Kidney (tissue), 22 donors: ENCODE measurements at places on chromosomes 12 and 14. TPM values are rescaled to one million over a fixed set of nuclear protein-coding genes. Genes with fewer than 3 reads are reported as not detected.

The KRT6A gene
- polyA plus RNA-seq, result not detected

The FGF23 gene
- polyA plus RNA-seq, result not detected

The NANOG gene
- polyA plus RNA-seq, result not detected

DNA sequence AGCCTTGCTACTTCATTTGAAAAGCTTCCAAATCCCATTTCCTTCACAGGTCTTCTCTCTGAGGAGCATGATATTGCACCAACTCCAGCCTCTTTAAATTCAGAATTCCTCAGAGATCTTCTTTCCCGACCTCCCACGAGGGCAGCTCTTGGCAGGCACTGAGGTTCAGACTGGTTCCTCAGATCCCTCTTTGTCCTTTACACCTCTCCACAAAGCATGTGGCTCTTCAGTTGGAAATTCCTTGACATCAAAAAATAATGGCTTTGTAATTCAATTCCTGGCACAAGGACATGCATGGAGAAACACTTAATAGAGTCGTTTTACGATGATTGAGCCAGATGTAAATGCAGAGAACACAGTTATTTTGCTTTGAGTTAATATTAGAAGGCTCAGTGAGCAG is 63.2 kb upstream of the TMX1 start:
- peak; percentile 39 for DNase-seq

GRCh38 chr12:88153959-88154358 is 11.9 kb downstream of the TMTC3 start:
- peak; percentile 46 for DNase-seq

GRCh38 chr14:68124979-68125731 is 305.6 kb downstream of the RAD51B start:
- no peak for DNase-seq

DNA sequence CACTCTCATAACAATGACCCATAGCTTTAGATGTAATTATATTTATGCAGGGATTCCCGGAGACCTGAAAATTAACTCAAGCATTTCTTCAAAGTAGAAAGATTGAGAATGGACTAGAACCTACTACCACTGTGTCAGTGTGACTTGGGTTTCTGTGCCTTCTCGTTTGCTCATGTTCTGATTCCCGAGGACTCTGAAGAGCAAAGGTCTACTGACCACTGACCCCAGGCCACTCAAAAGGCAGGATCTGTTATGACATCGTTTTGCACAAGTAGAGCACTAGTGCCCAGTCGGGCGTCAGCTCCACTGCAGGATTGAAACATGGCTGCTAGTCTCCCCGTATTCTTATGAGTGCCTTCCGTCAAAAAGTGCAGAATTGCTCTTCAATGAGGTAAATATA is 53.8 kb upstream of the DHRS4 start:
- no peak for DNase-seq

DNA sequence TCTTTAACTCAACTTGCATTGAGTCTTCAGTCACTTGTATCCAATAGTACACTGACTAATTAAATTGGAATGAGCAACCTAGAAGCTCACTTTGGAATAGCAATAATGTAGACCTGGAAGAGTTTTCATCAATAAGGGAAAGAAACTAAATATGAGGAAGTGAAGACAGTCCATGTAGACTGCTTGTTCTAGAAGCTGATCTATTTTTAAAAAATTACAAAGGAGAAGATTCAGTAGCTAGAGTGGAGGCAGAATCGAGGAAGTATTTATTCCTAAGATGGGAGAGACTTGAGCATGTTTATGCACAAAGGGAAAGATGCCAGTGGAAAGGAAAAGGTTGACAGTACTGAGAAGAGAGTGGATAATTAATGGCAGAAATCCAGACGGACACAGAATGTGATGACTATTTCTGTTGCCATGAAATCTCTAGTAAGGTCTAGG is 156.3 kb upstream of the PDE3A start:
- no peak for DNase-seq

- no peak for DNase-seq
Observed at GRCh38 chr14:69039288-69039628, 60.2 kb upstream of the ACTN1 start.

DNA sequence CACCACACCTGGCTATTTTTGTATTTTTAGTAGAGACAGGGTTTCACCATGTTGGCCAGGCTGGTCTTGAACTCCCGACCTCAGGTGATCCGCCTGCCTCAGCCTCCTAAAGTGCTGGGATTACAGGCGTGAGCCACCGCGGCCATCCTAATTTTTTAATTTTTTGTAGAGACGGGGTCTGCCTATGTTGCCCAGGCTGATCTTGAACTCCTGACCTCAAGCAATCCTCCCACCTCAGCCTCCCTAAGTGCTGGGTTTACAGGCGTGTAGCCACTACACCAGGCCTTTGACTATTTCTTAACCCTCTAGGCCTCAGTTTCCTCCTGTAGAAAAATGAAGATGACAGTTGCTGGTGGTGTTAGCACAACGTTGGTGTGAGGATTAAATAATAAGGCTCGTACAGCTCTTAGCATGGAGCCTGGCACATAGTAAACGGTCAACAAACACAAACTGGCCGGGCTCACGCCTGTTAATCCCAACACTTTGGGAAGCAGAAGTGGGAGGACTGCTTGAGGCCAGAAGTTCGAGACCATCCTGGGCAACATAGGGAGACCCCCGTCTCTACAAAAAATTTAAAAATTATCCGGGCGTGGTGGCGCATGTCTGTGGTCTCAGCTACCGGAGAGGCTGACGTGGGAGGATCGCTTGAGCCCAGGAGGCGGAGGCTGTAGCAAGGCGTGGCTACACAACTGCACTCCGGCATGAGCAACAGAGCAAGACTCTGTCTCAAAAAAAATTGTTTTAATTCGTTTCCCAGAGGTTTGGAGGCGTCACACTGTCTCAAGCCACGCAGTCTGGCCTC is 979 bp downstream of the DDX54 start:
- no peak for DNase-seq

- DNase-seq, result peak; percentile 66
Observed at GRCh38 chr14:56065621-56066290, 52.5 kb upstream of the PELI2 start.

DNA sequence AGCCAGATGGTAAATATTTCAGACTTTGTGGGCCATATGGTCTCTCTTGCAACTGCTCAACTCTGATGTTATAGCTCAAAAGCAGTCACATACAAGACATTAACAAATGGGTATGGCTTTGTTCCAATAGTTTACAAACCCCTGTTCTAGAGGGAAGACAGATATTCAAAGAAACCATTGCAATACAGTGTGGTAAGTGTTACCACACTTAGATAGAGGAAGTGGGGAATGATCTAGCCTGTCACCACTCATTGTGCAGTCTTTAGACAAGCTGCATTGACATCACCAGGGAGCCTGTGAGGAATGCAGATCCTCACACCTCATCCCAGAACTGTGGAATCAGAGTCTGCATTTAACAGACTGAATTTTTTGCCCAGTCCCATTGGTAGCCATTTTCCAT is 80.0 kb upstream of the RGS6 start:
- no peak for DNase-seq

DNA sequence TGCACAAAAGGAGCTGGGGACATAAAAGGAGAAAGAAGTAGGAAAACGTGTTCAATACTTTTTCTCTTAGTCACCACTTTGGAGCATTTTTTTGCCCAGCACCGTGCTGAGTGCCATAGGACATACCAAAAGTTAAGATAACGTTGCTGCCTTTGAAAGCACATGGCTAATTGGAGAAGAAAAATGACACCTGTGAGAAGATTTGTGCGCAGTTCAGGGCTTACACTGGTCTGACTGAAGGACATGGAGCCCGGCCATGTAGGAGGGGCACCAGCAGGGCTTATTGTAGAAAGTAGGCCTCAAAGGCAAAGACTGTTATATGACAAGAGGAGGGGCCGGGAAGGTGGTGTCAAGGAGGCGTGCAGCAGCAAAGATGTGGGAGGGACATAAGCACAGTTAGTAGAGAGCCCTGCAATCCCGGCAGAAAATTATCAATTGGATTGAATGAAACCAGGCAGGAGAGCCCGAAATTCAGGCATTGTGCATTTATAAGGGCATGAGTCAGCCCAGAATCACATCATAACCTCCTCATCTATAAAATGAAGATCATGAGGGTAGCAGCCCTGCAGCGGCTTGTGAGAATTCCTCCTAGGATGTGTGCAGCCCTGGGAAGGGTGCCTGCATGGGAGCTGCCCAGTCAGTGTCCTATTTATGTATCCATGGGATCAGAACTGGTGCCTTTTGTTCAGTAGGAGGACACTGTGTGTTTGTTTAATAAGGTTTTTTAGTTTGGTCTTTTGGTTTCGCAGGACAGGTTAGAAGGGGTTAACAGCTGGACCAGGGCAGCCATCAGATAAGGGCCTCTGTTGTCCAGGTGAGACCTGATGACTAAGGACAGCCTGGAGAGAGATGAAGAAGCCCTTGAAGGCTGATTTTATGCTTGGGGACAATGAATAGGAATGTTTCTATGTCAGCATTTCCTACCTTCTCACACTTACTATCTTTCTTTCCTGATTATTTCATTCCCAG is 122.4 kb downstream of the GPR135 start:
- DNase-seq, result no peak

DNA sequence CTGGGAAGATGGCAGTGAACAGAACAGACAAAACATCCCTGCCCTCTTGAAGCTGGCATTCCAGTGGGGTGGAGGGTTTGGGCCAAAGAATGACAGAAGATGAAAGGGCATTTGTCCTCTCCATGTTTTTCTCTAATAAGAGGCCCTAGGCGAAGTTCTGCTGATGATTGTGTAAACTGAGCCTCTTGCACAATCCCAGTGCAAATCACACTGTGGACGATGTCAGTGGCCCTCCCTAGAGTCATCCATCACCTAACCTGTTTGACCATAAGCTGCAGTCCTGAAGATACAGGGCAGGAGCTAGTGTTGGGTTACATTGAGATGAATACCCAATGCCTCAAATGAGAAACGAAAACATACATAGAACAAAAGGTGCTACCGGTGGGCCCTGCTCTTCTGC is 622.4 kb upstream of the TBX3 start:
- DNase-seq, result no peak

DNA sequence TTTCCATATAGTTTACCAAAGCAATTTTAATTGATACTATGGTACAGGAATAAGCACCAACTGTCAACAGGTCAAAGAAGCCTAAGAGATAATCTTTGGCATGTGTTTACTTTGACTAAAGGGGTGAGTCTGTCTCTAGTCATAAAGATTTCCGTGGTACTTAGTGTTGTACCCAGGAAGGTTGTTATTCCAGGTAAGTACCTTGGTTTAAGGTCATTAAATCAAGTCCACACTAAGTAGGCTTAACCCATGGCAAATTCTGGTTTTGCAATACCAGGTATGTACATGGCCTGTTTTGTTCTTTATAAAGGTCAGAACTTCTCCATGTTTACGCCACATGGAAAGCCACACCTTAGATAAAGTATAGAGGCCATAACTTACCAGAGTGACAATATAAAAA is 10.0 kb downstream of the MAX start:
- DNase-seq, result no peak

DNA sequence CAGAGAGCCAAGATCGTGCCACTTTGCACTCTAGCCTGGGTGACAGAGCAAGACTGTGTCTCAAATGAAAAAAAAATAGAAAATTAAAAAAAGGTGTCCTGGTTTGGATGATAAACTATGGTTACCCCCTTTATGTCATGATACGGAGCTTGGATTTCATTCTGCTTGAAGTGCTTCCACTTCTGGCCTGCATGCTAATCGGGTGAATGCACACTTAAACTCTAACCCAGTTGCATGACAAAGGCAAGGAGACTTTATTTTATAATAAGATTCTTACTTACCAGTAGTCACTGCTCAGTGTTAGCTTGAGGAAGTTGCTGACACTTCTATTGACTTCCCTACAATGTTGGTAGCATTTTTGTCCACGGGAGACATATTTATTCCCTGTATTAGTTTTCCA is 24.3 kb downstream of the CFAP54 start:
- no peak for DNase-seq

- DNase-seq, result no peak
Observed at GRCh38 chr14:50936882-50937281, 7.4 kb downstream of the PYGL start.

DNA sequence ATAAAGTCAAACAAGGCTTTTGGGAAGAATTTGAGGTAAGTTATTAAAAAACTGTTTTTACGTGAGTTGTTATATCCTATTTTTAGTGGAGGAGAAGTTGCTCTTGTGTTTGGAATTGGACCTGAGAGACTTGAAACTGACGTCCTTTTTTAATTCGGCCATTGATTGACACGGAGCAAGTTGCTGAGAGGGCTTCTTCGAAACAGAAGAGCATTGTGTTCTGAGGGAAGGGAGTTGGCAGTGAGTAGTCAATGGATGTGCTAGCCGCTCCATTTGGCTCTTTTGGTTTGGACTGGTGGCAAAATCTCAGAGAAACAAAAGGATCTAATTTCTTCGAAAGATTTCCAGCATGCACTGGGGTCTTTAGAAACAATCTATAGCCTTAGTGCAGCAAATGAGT is 37.3 kb downstream of the PTPN11 start:
- no peak for DNase-seq

DNA sequence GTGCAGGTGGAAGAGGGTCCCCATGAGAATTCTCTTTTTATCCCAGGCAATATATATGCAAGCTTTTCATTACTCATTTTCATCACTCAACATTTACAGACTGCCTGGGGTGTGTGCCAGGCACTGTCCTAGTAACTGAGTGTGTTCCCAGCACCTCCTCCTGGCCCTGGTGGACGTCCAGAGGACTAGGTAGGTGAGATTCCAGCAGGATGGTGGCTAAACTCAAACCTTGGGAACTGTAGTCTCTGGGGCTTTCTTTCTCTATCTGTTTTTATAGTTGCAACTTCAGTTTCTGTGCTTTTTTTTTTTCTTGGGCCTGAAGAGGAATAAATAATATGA is 63.8 kb downstream of the SUSD6 start:
- DNase-seq, result no peak

DNA sequence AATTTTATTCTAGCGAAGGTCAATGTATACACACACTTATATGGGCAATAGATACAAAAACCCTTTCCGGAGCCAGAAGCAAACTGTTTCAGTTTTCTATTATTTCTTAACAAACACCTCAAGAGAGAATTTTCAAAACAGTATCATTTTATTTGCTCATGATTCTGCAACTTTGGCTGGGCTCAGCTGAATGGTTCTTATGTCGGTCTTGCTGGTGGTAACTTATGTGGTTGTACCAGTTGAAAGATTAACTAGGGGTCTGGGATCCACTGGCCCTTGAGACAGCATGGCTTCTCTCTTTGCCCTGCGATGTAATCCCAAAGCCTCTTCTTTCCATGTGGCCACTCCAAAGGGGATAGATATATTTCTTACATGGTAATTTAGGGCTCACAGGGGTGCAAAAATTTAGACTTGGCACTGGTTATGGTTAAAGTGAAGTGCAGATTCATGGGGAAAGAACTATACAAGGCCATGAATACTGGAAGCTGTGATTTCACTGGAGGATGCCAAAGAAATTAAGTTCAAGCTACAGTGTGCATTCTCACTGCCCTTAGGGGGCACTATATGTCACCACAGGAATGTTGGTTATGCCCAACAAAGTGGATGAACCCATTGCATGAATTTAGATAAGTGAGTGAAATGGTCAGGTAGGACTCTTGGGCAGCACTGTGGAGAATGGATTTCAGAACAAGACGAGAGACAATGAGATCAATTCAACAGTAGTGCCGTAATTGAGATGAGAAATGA is 94.3 kb upstream of the NAV3 start:
- no peak for DNase-seq

DNA sequence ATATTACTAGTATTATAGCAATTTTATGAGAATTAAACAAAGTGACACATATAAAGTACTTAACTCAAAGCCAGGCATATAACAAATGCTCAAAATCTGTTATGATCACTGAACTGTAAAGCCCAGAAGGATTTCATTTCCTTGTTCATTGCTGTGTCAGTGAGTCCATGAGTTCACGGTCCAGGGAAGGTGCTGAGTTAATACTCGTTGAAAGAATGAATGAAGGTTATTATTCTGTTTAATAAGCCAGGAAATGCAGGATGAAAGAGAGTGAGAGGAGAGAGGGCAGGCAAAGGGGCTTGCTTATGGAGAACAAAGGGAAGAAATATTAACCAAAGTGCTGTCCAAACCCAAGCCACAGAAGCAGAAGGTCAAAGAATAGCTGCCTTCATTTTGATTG is 40.2 kb upstream of the NT5DC3 start:
- DNase-seq, result peak; percentile 44
